ENCODE measurements at places on chromosomes 7 and 10.
A peak's percentile ranks its signal among the peaks of the same experiment; 100 is the strongest.

GRCh38 chr10:6140965-6141295 lies 52.1 kb downstream of the RBM17 start:
- DNase-seq = no peak

DNA sequence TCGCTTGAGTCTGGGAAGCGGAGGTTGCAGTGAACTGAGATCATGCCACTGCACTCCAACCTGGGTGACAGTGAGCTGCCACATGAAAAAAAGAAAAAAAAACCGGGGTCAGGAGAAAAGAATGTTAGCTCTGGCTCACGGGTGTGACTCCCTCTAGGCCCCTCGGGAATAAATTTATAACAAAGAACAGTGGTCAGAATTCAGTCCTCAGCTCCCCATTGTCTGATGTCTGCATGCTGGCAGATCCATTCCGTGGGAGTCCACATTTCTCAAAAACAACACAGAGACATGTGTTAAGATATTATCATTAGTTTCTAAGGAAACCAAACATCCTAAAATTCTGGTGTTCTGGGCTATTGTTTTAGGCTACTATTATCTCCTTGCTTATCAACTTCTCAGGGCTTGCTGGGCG lies 90.6 kb downstream of the MARCHF5 start:
- DNase-seq = no peak

GRCh38 chr7:155274633-155275355 lies 22.9 kb upstream of the INSIG1 start:
- DNase-seq = no peak

DNA sequence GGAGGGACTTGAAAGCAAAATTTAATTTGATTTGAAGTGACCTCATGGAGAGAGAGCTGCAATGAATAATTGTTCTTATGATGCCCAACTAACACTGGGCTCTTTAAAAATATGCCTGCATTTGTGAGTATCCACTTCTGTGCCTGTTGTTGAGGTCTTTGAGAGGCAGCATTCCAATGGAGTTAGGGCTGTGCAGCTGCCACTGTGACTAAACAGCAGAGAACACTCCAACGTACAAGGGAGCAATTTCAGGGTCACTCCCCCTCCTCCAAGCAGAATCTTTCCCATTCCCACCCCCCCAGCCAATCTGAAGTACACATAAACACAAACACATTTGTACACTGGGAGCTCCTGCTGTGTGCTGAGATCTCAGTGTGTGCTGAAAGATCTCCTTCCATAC lies 28.0 kb upstream of the GSAP start:
- DNase-seq = no peak

- no peak for DNase-seq
Observed at GRCh38 chr7:36514289-36515243, 124.9 kb downstream of the ANLN start.

DNA sequence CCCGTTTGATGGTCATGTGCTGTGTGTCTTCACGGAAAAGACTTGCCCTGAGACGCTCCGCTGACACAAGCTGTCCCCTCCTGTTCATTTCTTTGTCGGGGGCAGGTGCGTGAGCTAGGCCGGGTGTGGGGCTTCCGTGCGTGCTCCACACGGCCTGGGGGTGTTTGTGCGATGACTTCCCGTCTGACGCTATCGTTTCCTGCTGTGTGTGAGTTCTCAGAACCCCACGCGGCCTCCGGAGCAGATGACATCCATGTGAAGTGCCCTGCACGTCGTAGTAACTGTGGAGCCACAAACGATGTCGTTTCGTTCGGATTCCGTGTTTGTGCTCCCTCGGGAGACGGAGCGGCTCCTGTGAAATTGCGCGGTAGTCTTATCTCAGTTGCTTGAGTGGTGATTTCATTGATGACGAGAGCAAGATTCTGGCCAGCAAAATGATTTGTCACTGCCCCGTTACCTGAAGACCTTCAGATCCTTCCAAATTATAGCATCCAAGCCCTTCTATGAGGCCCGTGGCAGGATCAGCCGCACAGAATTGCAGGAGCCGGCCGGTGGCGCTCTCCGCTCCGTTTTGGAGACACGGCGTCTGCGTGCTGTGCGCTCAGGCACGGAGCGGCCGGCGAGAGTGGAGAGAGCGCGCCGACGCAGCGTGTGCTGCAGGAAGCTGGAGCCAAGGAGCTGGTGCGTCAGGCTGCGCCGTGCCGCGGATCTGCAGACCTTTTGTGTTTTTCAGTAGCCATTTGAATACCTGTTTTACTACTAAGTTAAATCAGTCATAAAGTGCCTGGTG lies 94.9 kb downstream of the NKX6-2 start:
- no peak for DNase-seq

DNA sequence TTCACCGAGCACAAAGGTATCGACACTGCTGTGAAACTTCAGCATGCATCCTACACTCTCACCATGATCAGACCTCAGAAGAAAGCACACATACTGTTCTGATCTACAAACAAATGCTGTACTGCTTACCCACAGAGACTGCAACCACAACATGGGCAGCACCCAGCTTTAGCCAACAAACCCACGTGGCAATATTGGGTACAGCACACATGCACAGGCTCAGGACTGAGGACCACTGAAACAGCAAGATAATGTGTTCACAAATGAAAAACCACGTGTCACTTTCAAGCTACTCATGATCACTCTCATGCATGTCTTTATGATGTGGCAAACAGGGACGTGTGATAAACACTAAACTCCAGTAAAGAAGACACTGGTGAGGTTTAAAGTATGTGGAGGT lies 119.3 kb upstream of the PTN start:
- DNase-seq = no peak

- no peak for DNase-seq
Observed at GRCh38 chr7:35593899-35594298, 101.0 kb downstream of the HERPUD2 start.

DNA sequence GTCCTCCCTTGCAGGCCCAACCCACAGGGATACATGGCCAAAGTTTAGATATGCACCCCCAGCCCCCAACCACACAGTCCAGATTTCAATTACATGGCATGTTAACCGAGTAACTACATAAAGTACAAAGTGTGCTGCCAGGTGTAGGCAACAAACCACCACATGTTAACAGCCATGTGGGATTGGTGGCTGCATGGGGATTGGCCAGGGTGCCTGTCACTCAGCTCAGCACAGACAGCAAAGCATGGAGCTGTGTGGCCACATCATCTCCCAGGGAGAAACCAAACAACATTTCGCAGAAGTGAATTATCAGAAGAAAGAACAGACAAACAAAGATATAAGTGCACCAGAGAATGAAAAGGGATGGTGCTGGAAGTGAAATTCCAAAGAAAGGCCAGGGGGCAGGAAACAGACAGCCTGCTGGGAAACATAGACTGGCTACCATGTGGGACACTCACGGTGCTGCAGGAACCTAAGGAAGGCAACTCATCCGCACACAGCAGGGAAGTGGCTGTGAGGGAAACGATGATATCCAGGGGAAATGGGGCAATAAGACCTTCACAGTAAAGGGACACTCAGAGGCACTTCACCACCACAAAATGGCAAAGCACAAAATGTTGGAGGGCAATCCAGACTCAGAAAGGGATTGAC lies 171.2 kb downstream of the PTPRN2 start:
- no peak for DNase-seq

DNA sequence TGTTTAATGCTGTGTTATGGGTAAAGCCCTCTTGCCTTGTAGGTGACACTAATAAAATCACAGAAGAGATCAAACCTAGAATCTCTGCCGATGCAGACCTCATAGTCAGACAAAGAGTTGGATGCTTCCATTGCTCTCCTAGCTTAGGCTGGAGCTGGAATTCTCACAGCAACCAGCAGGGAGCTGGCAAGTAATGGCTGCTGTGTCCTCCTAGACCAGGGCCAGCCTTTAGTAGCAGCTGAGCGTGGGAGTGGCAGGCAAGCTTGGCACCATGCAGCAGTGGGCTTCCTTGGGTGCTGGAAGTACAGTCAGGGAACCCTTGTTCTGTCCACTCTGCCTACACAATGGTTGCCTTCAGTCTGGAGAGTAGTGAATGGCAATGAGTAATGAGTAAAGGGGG lies 598.3 kb upstream of the GALNT17 start:
- DNase-seq = no peak

DNA sequence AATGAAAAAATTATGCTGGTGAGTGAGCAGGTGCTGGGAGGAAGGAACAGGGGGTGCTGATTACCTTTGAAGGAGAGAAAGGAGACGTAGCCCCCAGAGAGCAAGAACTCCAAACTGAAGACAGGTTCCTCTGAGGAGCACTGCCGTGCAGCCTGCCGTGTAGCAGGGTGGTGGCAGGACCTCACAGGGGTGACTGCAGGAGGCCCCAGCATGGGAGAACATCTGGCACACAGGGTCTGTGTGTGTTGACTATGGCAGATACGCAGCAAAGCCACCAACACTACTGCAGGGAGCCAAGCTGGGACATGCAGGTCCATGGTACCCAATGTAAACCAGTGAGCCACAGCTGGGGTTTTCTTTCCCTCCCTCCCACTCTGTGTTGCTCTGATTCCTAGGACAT lies 192.1 kb upstream of the PDE1C start:
- DNase-seq = no peak

- no peak for DNase-seq
Observed at GRCh38 chr7:143171697-143172096, 11.5 kb upstream of the TAS2R39 start.

DNA sequence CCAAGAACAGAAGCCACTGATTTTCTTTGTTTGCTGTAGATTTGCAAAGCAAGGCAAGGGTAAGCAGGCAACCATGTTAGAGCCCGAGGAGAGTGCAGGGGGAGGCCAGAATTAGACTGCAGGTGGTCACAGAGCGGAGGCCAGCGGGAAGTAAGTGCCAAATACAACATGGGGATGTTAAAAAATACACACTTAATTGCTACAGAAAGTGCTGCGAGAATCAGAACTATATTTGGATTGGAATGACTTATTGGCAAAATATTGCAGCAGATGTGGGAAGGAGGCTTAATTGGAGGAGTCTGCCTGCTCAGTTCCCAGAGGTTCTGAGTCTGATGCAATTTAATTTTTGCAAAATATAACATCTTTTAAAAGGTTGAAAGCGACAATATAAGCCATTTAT lies 49.7 kb upstream of the ADCY1 start:
- DNase-seq = no peak

DNA sequence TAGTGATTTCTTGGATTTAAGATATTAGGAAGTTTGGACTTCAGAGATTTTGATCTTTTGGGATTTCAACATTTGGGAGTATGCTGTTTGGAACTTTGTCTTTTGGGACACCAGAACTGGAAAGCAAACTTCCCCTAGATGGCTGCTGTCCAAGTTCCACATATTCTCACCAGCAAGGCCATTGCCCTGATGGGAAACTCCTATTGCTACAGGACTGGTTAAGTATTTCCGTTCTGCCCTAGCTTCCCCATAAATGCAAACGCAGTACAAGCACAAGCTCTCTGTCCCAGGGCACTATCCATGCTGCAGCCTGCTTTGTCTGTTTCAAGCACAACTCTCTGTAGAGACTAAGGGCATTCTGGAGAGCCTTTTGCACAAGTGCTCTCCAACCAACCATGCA lies 79.3 kb upstream of the SLC25A13 start:
- DNase-seq = no peak

DNA sequence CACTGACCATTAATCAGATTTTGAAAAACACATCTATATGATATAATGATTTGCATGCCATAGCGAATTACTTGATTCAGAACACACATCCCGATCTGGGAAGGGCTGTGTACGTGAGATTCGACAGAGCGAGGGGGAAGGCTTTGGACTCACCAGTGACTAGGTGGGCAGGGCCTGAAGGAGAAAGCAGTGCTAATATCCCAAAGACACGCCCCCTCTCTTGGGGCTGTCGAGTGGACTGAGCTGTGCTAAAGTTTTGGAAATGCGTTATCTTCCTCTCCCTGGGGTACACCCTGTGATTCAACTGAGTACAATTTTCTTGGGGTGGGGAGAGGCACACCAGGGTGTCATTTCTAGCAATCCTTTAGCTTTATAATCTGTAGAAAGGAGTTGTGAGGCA lies 1.8 kb downstream of the LRRC17 start:
- no peak for DNase-seq

DNA sequence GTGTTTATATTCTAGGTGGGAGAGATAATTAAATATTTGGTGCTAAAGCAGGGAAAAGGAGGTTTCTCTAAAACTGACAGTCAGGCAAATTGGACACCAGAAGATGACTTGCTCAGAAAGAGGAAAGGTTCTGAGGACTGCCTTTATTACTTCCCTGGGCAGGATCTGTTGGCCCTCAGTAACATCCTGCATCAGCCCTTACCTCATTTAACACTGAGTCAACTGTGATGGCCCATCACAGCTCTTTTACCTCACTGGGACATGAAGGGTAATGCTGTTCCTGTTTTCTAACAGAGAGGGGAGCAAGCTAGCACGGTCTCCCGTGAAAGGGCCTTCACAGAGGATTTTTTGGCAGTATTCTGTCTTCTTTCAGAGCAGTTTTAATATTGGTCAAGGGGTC lies 12.0 kb downstream of the PPP1R17 start:
- DNase-seq = no peak

GRCh38 chr7:148142660-148143248 lies 447.8 kb upstream of the C7orf33 start:
- no peak for DNase-seq

DNA sequence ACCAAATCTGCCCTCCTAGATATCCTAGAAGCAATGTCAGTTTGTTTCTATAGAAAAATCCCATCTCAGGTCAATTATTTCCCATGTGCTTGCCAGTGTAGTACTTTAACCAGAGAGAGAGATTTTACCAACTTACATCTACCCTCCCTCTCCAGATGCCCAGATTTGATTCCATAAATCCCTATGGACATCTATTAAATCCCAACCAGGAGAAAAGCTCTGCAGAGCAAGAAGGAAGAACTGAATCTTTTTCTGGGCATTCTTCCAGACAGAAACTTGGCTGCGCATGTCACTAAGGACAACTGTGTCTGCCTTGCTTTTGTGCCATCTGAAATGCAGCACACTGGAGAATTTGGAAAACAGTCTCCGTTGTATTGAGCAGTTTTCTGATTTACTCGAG lies 597.6 kb downstream of the SORCS1 start:
- no peak for DNase-seq

DNA sequence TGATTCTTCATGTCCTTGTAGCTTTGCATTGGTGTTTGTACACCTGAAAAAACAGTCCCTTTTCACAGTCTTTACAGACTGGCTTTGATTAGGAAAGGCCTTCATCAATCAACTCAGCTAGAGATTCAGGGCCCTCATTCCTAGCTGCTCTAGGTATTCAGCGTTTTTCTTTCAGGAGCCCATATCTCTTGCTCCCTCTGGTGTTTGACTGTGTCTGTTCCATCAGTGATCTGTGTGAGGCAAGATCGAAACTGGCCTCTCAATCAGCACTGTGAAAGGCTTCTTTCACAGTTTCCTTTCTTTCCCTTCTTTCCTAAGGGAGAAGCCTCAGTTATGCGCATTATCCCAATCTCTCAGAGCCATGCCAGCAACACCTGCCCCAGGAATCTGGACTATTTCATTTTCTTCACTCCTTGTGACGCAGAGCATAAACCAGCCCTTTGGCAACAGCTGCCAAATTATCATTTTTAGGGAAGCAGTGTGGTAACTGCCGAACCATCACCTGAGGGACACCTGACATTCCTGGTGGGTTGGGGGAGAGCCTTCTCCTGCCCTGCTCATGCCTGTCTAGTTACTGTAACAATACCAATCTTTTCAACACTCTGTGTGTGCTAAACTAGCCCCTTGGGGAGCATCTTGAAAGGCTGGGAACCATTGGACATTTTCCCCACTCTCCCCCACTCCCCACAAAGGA lies 75.7 kb upstream of the CCDC71L start:
- peak; percentile 49 for DNase-seq

GRCh38 chr10:36007369-36007768 lies 365.3 kb upstream of the FZD8 start:
- DNase-seq = no peak

GRCh38 chr10:64096941-64097340 lies 575.7 kb downstream of the REEP3 start:
- DNase-seq = no peak
